GM12864 (cell line): ENCODE measurements at places on chromosomes 3 and 15.

GRCh38 chr15:73930371-73930770 lies 4.1 kb downstream of the LOXL1 start:
- no peak for DNase-seq

DNA sequence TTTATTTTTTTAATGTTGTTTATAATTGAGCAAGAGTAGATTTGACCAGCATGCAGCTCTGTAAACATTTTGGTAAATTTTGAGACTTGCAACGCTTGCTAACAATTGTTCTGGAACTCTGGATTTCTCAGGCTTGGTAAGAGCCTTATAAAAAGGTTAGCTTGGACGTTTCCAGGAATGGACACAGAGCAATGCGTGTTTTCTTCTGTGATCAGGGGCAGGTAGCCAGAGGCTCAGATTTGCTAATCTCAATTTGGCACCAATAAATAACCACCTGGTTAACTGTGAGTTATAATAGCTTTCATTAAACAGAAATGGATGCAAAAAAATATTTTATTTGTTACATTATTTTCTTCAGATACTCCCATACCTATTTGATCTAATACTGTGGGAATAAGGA lies 39.8 kb downstream of the CADM2 start:
- no peak for DNase-seq

DNA sequence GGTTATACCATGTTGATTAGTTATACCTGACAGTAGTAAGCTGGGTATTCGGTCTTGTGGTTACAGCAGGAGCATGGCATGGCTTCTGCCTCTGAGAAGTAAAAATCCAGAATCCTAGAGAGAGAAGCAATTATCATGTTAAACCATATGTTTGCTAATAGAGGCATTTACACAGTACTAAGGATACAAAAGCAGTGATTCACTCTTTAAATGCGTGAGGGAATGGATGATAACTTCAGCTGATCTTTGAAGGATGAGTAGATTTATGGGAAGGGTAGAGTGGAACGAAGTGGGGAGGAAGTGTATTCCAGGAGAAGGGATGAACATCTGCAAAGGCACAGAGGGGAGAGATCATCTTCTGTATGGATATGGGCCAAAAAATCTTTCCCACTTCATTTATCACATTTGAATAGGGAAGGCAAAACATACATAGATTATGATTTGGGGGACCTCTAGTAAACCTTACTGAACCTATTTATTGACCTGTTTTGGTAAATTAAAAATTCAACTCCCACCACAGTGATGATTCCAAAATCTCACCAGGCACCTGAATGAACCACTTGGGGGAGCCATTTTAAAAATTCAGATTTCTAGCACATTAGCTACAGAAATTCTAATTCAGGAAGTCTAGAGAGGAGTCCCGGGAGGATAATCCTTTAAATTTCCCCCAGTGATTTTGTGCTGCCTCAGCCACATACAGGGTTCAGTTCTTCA lies 35.1 kb downstream of the IGSF10 start:
- no peak for DNase-seq

DNA sequence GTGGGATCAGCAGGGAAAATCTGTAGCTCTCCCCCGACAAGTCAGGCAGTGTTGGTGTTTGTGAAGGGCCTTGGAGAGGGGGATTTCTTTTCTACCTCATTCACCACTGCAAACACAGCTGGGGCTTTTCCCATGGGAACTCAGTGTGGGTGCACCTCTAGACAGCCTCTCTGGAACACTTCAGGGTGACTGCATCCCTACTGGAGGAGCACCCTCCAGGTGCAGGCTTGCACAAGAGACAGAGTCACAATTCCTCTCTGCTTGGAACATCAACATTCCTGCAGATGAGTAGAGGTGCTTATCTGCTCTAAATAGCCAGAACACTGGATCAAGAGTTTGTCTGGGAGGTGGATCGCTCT lies 72.7 kb upstream of the AKAP13 start:
- no peak for DNase-seq

- DNase-seq: no peak
Observed at GRCh38 chr3:154243353-154243752, 80.9 kb downstream of the DHX36 start.

GRCh38 chr15:79007066-79007465 lies 62.2 kb upstream of the CTSH start:
- DNase-seq: no peak

DNA sequence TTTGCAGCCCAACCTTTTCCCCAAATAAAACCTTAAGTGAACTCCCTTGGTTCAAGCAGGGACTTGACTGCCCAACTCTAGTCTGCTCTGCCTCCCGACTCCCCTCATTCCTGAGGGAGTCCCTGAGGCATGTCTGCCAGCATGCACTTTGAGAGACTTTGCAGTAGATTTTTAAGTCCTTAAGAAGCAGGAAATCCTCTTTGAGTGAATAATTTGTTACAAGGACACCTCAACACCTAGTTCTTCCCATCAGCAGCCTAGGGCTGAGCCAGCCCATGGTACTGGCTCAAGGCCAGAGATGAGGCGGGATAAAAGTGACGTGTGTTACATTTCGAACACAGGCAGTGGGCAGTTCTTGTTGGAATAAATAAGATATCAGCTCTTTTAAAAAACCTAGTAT lies 204.3 kb upstream of the SLC2A2 start:
- DNase-seq: no peak

DNA sequence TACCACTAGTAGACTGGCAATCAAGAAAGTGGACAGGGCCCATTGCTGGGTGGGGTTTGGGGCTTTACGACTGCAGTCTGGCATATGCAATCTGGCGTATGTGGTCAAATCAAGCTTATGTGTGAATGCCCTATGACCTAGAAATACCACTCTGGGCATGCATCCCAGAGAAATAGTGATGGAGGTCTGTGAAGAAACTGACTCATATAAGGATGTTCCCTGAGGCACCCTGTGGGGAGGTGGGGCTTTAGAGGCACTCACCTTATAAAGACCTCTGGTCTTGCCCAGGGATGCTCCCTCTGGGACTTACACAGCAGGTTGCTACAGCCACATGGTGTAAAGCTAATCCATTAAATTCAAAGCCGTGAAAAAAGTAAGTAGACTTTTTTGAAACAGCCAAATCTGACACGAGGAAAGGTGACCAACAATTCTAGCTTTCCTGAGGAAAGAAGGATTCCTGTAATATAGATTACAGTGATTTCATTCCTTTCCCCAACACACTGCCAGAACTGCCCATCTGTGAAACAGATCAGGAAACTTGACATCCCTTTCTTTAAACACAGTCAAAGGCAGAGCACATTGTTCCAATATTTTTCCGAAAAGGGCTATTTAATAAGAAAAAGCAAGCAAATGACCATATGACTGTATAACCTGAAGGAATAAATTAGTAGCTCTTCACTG lies 13.6 kb downstream of the RARRES1 start:
- DNase-seq: no peak

- DNase-seq: no peak
Observed at GRCh38 chr3:150636258-150636657, 33.1 kb downstream of the SELENOT start.

DNA sequence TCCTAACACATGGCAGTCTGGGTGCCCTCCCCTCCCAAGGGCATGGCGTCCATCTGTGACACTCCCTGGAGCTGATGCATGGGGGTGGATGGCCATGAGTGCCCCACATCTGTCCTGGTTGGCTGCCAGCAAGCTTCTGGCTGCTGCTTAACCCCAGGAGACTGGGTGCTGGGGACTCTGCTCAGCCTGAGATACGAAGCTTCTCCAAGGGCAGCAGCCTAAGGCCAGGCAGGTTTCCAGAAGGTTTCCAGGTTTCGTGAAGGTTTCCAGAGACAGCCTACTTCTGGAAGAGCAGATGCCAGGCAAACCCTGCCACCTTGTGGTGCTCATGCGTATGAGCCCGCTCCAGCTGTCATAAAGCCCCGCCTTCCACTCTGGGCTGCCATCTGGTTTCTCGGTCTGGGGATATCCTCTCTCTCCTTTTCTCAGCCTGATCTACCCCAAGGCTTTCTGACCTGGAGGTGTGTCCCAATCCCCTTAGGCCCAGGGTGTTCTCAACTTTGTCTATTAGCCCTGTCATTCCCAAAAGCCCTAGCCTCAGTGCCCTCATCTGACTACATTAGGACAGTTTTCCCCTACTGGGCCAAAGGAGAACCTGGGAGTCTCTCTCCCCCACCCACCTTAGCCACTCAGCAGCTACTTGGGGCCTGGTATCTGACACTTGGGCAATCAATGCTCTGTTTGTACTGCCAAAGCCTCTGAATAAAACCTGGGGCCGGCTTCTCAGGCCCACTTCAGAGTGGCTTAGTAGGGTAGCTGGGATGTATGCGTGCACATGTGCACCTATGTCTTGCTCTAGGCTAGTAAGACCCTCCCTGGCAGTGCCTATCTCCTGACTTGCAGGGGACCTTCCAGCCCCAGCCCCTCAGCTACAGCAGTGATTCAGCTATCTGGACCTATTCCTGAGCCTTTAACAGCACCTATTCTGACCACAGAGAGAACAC lies 12.0 kb downstream of the MRPL46 start:
- no peak for DNase-seq

GRCh38 chr15:100516643-100517512 lies 11.9 kb downstream of the CERS3 start:
- no peak for DNase-seq

- no peak for DNase-seq
Observed at GRCh38 chr15:73608941-73609340, 24.2 kb downstream of the NPTN start.

- no peak for DNase-seq
Observed at GRCh38 chr3:127221446-127222035, 28.6 kb downstream of the PRR23E start.

GRCh38 chr3:123081718-123082369 lies 15.0 kb downstream of the PDIA5 start:
- no peak for DNase-seq

GRCh38 chr15:69167218-69167846 lies 6.9 kb downstream of the GLCE start:
- no peak for DNase-seq

GRCh38 chr15:62394079-62394478 lies 229.0 kb upstream of the C2CD4B start:
- no peak for DNase-seq

DNA sequence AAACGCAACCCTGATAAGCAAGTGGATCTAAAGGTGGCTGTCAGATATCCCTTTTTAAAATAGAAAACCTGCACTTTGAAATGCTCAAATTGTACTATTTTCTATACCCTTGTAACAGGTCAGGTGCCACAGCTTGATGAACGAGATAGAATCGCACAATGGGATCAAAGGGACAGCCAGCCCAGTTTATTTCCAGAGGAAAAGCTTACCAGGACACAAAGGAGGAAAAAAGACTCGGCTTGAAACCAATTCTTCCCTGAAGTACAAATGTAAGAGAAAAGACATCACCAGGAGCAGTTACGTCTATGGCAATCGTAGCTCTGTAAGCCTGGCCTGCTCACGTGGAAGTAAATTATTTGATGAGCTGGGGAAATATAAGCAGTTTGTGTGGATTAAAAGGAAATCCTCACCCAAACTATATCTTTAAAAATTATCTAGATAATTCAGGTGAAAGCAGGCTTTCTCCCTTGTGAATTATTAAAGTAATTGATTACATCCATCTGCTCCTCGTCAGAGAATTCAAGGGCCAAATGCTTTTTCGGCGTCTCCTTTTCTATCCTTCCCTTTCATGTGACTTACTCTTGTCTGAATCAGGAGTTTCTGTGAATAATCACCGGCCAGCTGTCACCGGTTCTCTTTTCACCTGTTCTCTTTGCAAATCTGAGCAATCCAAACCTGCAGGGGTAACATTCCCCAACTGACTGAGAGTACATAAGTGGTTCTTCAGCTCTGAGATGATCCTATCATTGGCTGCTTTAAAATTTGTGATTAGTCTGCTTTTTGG lies 339.2 kb upstream of the ONECUT1 start:
- DNase-seq: no peak
